ENCODE measurements at places on chromosomes 5 and 9.

- no peak for DNase-seq
Measured at GRCh38 chr9:34994260-34994899, 4.8 kb downstream of the DNAJB5 start.

- DNase-seq = no peak
Measured at GRCh38 chr9:100074093-100074492, 24.7 kb downstream of the ERP44 start.

DNA sequence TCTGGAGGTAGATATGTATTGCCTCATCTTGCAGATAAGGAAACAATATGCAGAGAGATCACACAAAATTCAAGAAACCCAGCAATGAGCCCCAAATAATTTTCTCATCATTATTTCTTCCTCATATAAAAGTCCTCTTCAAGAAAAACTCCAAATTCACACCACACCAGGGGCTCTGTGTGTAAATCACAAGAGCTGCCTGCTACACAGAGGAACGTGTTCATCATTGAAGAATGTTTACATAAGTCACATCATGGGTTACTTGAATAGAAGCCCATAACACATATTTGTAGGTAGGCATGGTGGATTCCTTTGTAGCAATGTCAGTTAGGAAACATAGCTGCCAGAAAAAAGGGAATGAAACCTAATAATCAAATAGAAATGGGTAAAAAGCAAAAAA is 308.1 kb upstream of the TLE4 start:
- DNase-seq = no peak

DNA sequence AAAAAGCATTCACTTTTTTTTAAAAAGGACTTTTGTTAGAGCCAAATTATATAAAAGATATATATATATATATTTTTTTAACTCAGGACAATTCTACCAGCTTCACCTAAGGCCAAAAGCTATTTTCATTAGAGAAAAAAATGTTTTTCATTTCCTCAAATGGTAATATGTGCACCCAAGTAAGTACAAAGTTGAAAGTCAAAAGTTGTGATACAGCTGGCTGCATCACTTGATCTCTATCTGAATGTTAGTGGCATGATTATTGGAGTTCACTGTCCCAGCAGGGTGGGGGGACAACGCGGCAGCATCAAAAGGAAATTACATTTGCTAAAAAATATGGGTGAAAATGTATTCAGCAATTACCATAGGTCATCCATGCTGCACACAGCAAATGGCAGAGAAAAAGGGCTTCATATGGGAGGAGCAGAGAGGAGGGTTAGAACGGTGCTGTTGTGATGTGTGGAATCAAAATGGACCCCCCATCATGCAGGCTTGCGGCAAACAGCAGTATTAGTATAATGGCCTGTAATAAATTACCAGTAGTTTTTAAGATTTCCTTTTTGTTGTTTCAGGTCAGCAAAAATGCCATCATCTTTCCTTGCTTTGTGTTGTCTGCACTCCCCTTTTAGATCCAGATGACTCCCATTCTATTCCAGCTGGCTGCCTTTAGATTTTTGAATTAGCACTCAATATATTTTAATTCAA is 253.7 kb downstream of the MAT2B start:
- no peak for DNase-seq

- no peak for DNase-seq
Measured at GRCh38 chr5:138981586-138981985, 106.5 kb upstream of the LRRTM2 start.

GRCh38 chr9:977838-978830 is 1.7 kb downstream of the DMRT3 start:
- no peak for DNase-seq

DNA sequence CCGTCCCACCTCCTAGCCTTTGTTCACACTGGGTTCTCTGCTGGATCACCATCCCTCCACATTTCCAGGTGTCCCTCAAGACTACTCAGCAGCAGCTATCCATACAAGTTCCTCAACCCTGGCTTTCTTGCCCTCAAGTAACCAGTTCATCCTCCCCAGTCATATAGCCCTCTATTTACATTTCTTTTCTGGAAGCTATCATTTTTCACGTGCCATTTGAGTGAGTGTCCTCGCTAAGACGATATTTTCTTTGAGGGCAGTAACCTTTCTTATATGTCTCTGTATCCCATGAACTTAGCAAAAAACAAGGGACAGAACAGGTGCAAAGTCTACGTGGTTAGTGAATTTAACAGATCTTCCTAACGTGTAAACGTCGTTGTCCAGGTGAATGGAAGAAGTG is 29.6 kb upstream of the KCNMB1 start:
- DNase-seq = no peak

GRCh38 chr9:14135421-14135820 is 178.5 kb downstream of the NFIB start:
- no peak for DNase-seq

DNA sequence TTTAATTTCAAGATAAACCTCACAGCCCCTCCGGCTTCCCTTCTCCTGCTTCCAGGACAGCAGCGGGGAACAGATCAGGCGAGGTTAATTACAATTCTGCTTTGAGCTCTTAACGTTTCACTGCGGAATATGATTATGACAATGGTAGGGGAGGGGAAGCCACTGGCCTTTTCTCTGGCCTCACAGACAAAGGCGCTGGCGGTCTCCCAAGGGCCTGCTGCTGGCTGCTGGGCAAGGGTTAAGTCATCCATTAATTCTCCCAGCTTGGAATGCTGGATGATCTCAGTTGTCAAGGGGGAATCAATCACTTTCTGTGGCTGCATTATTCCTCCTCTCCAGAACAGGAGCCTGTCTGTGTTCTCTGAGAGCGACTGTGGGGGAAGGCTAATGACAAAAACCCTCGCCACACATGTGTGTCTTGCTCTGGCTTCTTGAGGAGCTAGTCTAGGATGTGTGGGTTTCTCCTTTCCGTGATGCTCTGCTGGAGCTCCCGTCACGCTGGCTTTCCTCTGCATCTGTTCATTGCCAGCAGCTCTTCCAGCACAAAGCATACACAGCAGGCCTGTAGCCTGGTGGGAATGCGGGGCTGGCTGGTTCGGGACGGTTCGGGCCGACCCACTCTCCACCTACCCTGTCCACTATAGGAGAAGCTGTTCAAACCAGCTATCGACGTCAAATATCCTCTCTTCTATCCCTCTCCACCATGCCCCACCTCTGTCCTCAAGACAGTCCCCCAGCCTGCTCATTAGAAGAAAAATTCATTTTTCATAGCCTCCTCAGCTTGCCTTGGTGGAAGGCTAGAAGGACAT is 82.8 kb downstream of the DCP2 start:
- DNase-seq = no peak

DNA sequence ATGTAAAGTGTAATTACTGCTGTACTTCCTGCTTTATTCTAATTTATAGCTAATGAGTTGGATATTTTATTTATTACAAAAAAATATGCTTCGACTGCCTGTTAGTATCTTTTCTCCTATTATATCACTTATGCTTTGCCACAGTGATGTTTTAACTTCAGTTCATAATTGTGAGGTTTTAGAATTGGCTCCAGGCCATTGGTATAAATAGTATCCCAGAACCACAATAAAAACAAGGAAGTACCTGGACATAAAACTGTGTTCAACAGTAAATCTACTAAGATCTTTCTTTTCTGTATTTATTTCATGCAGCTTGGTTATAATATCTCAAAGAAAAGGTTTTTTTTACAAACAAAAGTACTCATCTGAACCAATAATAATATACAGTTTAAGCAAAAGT is 354.3 kb upstream of the CDH9 start:
- no peak for DNase-seq

DNA sequence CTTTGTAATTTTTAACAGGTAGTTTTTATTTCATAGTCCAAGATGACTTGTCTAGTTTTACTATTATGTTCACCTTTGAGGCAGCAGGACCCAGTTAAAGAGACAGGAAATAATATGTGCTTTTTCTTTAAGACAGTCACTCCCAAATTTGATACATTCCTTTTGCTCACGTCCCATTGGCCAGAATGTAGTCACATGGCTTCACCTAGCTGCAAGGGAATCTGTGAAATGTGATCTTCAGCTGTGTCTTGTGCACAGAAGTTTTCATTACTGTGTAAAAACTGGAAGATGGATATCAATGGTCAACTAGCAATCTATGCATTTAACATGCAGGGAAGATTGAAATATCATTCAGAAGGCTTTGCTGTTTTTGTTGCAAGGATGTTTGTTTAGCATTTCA is 41.1 kb downstream of the XRCC4 start:
- DNase-seq = no peak
